ENCODE measurements at places on chromosomes 5 and 9.

DNA sequence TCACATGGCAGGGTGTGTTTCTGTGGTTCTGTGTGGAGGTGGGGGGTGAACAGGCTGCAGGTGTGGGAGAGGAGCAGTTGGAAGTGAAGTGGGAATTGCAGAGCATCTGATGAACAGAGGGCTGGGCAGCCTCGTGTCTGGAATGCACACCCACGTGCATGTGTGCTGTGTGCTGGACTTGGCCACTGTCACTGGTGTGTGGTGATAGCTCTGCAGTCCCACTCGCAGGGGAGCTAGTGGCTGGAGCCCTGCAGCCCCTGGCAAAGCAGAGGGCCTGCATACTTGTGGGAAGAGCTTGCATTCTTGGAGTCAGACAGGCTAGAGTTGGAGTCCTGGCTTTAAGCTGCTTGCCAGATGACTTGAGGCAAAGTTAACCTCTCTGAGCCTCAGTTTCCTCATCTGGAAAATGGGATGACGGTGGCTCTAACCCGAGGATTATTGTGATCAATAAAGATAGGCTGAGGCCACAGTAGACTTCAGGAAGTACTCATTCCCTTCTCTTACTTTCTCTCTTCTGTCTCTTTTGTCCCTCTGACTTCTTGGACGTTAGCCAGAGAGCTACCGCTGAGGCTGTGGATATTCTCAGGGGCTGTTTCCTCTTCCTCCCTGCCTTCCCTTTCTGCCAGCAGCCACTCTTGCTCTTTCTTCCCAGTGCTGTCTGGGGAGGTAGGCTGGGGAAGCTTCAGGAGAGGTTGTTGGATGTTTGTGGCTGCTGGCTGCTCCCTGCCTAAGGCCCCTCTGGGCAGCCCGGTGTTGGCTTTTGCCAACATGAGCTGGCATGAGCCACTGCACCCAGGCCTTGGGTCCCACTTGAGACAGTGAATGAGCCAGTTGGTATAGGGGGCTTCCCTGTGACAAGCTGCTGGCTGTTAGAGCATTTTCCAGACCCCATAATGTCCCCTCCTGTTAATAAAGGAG, 18.3 kb downstream of the PSAT1 start:
- peak; percentile 96 for DNase-seq

DNA sequence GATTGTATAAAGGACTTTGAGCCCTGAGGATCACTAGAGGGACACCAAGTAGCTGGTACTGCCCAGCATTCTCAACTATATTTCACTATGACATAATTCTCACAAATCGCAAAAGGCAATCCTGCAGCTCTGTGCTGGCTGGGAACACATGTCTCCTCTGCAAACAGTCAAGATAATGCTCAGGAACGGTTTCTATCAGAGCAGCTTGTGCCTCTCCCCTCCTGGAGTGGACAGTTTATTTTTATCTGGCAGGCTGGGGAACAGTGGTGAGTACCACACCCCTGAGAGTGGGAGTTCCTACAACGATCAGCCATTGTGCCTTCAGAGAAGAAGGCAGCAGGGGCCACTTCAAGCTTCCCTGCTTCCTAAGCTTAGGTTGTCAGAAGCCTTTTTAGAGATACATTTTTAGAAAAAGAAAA, 65.8 kb downstream of the ERAP1 start:
- DNase-seq: no peak

DNA sequence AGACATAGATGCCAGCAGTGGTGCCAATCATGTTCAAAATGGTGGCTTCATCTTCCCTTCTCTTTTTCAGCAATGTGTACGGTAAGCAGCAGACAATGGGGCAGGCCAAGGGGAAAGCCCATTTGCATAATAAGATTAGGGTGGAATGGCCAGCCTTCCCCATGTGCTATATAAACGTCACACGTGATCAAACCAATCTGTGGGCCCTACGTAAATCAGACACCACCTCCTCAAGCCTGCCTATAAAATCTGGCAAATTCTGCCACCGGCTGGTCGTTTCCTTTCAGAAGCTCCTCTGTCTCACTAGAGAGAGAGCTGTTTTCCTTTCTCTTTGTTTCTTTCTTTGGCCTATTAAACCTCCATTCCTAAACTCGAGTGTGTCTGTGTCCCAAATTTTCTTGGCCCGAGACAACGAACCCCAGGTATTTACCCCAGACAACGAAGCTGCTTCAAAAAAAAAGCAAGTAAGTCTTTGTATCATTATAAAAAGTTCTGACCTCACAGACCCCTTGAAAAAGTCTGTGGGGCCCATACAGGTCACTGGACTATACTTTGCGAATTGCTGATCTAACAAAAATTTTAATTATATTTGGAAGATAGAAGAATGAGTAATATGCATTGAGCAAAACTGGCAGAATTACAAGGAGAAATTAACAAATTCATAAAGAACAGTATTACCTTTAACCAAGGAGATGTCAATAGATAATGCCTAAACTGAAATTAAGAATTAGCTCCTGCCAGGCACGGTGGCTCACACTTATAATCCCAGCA, 15.2 kb downstream of the ZBTB5 start:
- DNase-seq: no peak

GRCh38 chr9:134536101-134536900, 105.3 kb upstream of the COL5A1 start:
- peak; percentile 83 for DNase-seq

DNA sequence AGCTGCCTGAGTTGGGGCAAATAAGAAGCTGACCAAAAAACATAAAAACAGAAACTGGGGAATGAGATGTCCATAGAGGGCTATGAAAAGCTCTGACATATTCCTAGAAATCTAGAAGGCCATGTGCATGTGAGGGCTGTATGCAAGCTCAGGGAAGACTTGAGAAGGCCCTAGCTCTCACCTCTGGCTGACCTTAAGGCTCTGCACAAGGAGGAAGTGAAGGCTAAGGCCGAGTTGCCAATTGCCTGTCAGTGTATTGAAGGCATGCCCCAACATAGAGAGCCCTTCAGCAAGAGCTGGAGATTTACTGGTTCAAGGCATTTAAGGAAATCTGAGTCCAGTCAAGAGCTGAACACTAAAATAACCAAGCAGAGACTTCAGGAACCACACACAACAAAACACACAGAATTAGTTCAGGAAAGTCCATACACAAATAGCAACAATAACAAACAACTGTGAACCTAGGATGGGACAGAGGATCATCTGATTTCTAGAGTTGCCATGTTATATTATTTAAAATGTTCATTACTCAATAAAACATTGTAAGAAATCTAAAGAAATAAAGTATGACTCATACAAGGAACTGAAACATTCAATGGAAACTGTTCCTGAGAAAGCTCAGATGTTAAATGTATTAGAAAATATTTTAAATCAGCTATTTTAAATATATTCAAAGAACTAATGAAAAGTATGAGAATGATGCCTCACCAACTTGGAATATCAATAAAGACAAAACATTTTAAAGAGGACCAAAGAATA, 161.8 kb downstream of the AUH start:
- DNase-seq: no peak

DNA sequence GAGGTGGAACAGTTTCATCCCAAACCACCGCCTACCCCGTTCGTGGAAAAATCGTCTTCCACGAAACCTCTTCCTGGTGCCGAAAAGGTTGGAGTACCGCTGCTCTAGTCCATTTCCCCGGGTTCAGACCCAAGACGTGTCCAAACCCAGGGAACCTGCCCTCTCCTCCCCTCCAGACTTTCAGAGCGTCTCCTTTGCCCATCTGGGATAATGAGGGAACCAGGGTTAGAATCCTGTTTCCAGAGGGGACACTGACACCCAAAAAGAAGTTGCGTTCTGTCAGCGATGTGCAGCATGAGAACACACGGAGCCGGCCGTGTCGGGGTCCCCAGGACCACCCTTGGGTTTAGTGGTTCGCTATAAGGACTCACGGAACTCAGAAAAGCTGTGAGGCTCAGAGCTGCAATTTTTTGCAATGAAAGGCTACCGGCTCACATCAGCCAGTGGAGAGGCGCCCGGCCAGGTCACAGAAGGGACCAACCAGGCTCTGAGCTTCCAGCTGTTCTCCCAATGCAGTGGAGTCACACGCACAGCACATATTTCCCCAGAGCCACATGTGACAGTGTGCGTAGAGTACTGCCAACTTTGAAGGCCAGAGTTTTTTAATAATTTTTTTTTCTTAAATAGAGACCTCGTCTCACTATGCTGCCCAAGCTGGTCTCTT, 19.4 kb downstream of the LAMC3 start:
- peak; percentile 25 for DNase-seq

DNA sequence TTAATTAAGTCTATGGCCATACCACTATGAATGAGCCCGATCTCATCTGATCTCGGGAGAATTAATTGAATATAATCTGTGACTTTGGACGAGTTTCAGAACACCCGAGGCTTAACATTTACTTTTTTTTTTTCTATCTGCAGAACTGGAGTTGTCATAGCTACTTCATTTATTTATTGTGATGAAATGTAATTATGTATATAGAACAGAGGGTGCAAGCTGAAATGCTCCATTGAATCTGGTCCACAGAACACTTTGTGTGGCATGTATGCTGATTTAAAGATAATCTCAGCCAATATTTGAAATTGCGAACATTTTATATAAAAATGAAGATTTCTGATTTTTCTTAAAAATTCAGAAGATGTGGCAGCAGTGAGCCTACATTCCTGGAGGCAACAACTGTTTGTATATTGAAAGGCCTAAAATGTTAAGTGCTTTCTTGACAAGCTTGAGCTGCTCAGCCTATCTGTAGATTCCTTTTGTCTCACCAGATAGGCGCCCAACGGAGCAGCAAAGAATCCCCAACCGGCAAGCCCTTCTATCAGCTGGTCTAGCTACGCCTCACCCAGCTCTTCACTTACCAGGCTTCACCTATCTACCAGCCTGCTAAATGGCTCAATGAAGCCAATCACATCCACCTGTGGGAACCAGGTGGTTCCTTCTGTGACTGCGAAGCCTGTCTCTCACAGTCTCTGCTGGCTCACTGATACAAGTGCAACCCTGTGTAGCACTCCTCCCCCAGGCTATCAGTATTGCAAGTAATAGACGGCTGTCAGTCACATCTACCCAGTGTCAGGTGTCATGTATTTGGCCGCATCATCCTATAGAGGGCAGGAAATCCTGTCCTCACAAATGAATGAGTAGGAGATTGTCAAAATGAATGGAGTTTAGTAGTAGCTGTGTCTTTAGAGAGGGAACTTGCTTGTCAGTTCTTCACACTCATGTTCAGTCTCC, 170.6 kb upstream of the MRPS30 start:
- no peak for DNase-seq

GRCh38 chr5:137206030-137206715, 293.0 kb downstream of the SPOCK1 start:
- peak; percentile 44 for DNase-seq

GRCh38 chr9:91100878-91101450, 260.8 kb downstream of the AUH start:
- DNase-seq: no peak

Data from AG10803 (cell line).